ENCODE measurements at places on chromosomes 2 and 18. TPM values are rescaled to one million over a fixed set of nuclear protein-coding genes. Genes with fewer than 3 reads are reported as not detected.

ADD2 gene
- total RNA-seq: 22.3 TPM

QPCT gene
- total RNA-seq: 2.1 TPM

DNA sequence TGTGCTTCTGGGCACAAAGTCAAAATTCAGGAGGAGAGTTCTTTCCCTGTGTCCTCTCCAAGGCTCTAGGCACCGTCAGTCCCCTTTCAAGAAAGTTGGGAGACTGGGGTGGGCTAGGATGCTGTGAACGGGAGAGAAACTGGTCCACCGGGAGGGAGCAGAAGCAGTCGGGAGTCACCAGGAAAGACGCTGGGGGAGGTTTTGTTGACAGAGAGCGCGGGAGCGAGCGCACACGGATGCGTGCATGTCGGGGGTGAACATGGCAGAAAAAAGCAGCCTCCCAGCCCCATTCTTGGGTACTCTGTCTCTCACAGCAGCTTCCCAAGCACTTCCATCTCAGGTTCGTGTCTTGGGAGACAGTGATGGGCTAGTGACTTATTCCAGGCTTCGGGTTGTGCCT is 97.1 kb upstream of the PXDN start:
- no peak for DNase-seq

DNA sequence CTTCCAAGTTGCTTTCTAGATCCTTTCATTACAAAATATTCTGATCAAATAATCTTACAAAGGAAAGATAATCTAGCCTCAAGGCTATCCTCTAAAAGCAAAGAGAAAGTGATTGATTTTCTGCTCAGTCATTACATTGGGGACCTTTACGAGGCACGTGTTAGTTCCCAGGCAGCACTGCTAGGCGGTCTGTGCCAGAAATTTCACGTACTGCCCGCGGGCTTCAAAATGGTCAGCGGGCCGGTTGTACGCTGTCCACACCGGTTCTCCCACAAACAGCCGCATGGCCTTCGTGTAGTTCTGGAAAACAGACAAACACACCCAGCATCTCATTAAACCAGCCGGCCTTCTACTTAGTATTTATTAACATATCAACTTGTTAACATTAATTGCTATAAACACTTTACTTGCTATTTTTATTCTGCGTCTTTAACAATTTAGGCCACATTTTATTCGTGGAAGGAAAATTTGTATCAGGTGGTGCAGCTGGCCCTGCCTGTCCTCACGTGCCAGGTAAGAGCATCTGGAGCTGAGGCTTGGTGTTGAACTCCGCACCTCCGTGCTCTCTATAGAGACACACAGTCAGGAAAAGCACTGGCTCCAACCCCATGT is 20.4 kb downstream of the ADI1 start:
- DNase-seq: no peak

DNA sequence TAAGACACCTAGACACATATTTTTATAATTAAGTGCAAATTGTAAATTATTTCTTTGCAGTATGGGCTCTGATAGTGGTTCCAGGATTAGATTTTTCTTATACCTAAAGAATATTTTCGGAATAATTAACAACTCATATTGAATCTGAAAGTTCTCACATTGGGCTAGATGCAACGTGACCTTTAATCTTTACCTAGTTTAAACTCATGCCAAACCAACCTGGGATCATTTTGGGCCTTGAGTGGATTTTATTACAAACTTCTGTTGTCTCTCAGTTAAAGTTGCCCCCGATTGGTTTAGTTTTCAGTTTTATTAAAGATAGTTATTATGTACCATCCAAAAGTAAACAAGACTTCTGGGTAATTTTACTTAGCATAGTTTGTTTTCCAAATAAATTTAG is 230.2 kb upstream of the VWC2L start:
- no peak for DNase-seq

GRCh38 chr2:213846856-213847255 is 562.6 kb downstream of the SPAG16 start:
- no peak for DNase-seq

GRCh38 chr2:180621941-180622918 is 358.2 kb upstream of the UBE2E3 start:
- no peak for DNase-seq

DNA sequence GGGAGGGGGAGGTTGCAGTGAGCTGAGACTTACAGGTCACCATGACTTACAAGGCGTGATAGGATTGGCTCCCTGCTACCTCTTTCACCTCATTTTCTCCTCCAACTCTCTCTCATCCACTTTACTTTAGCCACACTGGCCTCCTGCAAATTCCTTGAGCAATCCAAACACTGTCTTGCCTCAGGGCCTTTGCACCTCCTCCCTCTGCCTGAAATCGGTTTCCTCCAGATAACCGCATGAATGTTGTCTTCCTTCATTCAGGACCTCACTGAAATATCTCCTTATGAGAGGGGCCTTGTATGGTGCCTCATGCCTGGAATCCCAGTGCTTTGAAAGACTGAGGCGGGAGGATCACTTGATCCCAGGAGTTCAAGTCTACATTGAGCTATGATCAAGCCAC is 21.8 kb downstream of the WNT10A start:
- no peak for DNase-seq

All from B cell (primary cell).